ENCODE measurements at places on chromosomes 16 and 17. TPM values are rescaled to one million over a fixed set of nuclear protein-coding genes. Genes with fewer than 3 reads are reported as not detected.

DNA sequence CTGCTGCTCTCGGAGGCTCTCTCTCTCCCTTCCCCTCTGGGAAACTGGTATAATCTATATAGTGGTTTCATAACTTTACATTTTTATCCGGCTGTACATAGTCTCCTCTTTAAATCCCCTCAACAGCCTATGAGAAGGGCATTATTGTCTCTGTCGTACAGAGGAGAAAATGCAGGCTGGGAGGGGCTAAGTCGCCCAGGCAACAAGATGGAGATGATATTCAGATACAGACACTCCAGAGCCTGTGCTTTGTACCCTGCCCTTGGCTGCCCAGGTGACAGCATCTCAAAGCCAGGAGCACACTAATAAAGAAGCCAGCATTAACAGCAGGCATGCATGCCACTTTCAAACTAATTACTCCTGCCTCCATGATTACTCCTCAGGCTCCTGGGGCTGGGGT is 4.7 kb upstream of the EIF1 start:
- H3K27me3 ChIP-seq, result no peaks in the 10 kb centered on the region
- peaks cover 7% of the 10 kb centered on the region for H3K4me1 ChIP-seq
- no peak overlapping the region for H3K4me3 ChIP-seq
- no peak overlapping the region for H3K27ac ChIP-seq

GRCh38 chr17:36937959-36938565 is 787 bp downstream of the LHX1 start:
- H3K36me3 ChIP-seq, result no peaks in the 10 kb centered on the region
- H3K27me3 ChIP-seq, result peaks cover 100% of the 10 kb centered on the region
- H3K4me3 ChIP-seq, result no peak overlapping the region
- H3K4me1 ChIP-seq, result peaks cover 78% of the 10 kb centered on the region

- H3K36me3 ChIP-seq, result no peaks in the 10 kb centered on the region
- no peak overlapping the region for H3K27ac ChIP-seq
- H3K27me3 ChIP-seq, result no peaks in the 10 kb centered on the region
- H3K4me3 ChIP-seq, result no peak overlapping the region
- peaks cover 32% of the 10 kb centered on the region for H3K4me1 ChIP-seq
These were observed 12.8 kb downstream of the CYTH1 start for GRCh38 chr17:78769196-78769773.

- H3K4me1 ChIP-seq, result no peaks in the 10 kb centered on the region
- no peak overlapping the region for H3K27ac ChIP-seq
- H3K4me3 ChIP-seq, result no peak overlapping the region
- H3K36me3 ChIP-seq, result no peaks in the 10 kb centered on the region
- no peaks in the 10 kb centered on the region for H3K27me3 ChIP-seq
These were observed 92.8 kb downstream of the HS3ST3A1 start for GRCh38 chr17:13508896-13509295.

DNA sequence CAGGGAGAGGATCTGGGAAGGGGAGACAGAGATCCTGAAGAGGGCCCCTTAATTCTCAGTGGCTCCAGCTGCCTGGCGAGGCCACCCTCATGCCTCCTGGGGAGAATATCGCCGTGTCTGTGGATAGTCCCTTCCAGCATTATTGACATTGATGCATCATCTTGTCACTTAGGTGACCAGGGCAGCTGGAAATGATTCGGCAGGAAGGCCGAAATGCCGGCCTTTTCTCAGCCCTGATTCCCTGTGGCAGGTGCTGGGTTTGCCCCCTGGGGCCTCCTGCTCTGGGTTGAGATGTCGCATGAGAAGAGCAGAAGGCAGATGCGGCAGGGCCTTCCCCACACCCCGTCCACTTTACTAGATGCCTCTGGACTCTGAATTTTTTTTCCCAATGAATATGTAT is 89.5 kb downstream of the RAP1GAP2 start:
- H3K27me3 ChIP-seq, result no peaks in the 10 kb centered on the region
- H3K4me3 ChIP-seq, result no peak overlapping the region
- no peak overlapping the region for H3K27ac ChIP-seq
- no peaks in the 10 kb centered on the region for H3K4me1 ChIP-seq
- no peak for DNase-seq
- no peaks in the 10 kb centered on the region for H3K36me3 ChIP-seq

- no peak for DNase-seq
- no peak overlapping the region for H3K4me3 ChIP-seq
- no peak overlapping the region for H3K27ac ChIP-seq
- no peaks in the 10 kb centered on the region for H3K27me3 ChIP-seq
These were observed 80.5 kb downstream of the MYH13 start for GRCh38 chr17:10292057-10292937.

- DNase-seq, result no peak
- H3K27ac ChIP-seq, result no peak overlapping the region
- H3K36me3 ChIP-seq, result peaks cover 14% of the 10 kb centered on the region
- H3K4me1 ChIP-seq, result peaks cover 35% of the 10 kb centered on the region
- no peak overlapping the region for H3K4me3 ChIP-seq
- H3K27me3 ChIP-seq, result no peaks in the 10 kb centered on the region
These were observed 4.0 kb downstream of the CIAO2B start for GRCh38 chr16:66930189-66930588.

- H3K36me3 ChIP-seq, result no peaks in the 10 kb centered on the region
- H3K4me3 ChIP-seq, result peak within 1 kb of the TSS; percentile 42
- peaks cover 14% of the 10 kb centered on the region for H3K4me1 ChIP-seq
- peaks cover 64% of the 10 kb centered on the region for H3K27me3 ChIP-seq
- H3K27ac ChIP-seq, result no peak within 1 kb of the TSS
- DNase-seq, result no peak
These were observed at the start of gene MARVELD3 for GRCh38 chr16:71626018-71626857. Gene MARVELD3 (plus strand): TSS chr16:71626184. CDS start chr16:71626230, 46 bp downstream.

- H3K4me3 ChIP-seq, result peak overlapping the region; percentile 43
- DNase-seq, result no peak
These were observed 2.2 kb downstream of the SRL start for GRCh38 chr16:4239682-4240175.

- H3K36me3 ChIP-seq, result peaks cover 11% of the 10 kb centered on the region
- H3K4me3 ChIP-seq, result no peak overlapping the region
- peaks cover 34% of the 10 kb centered on the region for H3K4me1 ChIP-seq
- no peak overlapping the region for H3K27ac ChIP-seq
These were observed 3.0 kb downstream of the DCXR start for GRCh38 chr17:82034371-82035011.

The ABCC11 gene
- not detected for total RNA-seq

The TBX6 gene
- 1.3 TPM for total RNA-seq

The ATP2A1 gene
- total RNA-seq, result not detected

The ABCA10 gene
- 4.2 TPM for total RNA-seq

The SPATA22 gene
- total RNA-seq, result not detected

The C17orf100 gene
- total RNA-seq, result 1.5 TPM

The PMFBP1 gene
- total RNA-seq, result not detected

Measured in esophagus muscularis mucosa (tissue), 4 donors.